Hindlimb muscle (tissue), 1 donor: ENCODE measurements at places on chromosomes 1 and 21.
A peak's percentile ranks its signal among the peaks of the same experiment; 100 is the strongest.

DNA sequence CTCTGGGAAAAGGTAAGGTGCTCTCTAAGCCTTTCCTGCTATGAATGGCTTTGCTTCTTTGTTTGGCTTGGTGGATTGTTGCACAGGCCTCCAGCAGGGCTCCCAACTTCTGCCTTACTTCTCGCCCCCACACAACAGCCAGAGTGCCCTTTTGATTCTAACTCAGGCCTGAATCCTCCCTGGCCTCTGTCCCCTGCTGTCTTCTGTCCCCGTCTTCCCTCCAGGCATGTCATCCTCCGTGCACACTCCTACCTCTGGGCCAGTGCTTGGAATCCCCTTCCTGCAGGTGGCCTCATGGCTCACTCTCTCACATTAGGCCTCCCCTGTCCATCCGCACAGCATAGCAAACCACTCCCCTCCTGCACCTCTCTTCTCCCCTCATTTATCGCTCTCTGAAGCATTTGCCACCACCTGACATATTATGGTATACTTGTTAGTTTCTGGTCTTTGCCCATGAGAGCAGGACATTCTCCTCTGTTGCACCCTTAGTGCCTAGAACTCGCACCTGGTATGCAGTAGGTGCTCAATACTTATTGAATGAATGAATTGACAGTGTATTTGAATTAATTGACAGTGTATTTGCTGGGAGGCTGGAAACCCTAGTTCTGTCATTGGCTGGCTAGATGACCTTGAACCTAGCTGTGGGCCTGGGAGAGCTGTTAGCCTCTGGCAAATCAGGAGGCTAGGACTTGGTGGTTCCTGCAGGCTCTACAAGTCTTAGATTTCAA is 2.9 kb downstream of the ZDHHC18 start:
- no peak for DNase-seq

DNA sequence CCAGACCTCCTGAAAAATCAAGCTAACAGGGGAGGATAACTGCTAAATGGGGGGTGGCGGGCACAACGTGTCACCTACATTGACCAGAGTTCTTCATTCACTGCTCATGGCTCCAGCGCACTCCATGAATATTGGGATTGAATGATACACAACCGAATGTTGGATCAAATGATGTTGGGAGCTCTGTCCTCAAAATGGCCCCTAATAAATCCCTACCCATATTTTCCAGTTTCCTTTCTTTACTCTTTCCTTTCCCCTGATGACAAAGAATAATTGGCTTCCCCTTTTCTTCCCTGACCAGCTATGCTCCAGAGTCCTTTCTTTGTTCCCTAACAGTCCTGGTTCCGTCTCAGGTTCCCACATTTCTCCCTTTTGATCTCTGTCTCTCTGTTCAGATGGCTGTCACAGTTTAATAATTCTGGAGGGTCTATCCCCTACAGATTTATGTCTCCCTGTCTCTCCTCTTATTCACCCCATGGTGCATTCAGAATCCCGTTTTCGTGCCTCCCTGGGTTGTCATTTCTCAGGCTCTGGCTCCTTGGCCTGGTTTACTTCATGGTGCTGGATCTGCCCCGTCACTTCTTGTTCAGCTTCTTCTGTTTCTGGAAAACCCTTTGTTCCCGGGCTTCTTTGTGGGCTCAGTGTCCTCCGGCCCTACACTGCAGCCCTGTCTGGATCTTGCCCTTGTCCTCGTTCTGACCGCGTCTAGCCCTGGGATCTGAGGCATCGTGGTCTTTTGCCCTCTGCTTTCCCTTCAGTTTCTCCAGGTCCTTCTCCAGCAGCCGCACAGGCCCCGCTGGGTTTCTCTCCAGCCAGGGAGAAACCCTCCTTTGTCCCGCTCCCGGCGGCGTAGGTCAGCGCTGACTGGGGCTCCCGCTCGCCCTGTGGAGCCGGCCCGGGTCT is 78.3 kb downstream of the NDUFS5 start:
- DNase-seq: no peak

DNA sequence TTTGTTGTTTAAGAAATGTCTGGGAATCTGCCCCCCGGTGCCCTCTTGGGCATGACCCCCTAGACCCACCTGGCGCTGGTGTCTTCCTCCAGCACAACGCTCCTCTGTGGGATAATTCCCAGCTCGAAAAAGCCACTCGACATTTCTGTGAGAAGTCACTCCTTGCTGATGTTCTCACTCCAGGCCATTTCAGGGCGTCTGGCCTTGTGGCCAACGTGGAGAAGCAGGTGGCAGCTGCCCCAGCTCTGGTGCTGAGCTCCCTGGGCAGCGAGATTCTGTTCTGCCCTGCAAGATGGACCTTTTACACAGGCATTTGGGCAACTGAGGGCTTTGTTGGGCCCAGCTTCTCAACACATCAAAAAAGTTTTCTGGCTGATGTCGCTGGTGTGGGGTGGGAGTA is 147.7 kb upstream of the WNT4 start:
- no peak for DNase-seq

GRCh38 chr1:26493267-26493666 is 21.0 kb downstream of the HMGN2 start:
- DNase-seq: no peak

- DNase-seq: no peak
Observed at GRCh38 chr1:7119156-7119555, 333.9 kb downstream of the CAMTA1 start.

- no peak for DNase-seq
Observed at GRCh38 chr1:78009836-78010235, 5.1 kb downstream of the DNAJB4 start.

- DNase-seq: peak; percentile 26
Observed at GRCh38 chr21:41166884-41167283, 1.1 kb upstream of the BACE2 start.

DNA sequence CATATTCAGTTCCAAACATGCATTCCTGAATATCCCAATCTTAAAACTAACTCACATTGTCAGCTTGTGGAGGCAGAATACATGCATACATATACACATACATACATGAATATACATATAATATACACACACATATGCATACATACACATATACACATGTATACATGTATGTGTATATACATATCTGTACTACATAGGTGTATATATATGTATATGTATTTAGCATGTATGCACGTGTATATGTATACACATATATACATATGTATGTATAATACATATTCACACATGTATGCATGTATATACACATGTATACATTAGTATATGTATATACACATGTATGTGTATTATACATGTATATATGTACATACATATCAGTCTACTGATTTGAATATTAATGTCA is 1.2 kb upstream of the ZNF691 start:
- no peak for DNase-seq

- DNase-seq: no peak
Observed at GRCh38 chr1:3539707-3540425, 71.4 kb downstream of the MEGF6 start.

DNA sequence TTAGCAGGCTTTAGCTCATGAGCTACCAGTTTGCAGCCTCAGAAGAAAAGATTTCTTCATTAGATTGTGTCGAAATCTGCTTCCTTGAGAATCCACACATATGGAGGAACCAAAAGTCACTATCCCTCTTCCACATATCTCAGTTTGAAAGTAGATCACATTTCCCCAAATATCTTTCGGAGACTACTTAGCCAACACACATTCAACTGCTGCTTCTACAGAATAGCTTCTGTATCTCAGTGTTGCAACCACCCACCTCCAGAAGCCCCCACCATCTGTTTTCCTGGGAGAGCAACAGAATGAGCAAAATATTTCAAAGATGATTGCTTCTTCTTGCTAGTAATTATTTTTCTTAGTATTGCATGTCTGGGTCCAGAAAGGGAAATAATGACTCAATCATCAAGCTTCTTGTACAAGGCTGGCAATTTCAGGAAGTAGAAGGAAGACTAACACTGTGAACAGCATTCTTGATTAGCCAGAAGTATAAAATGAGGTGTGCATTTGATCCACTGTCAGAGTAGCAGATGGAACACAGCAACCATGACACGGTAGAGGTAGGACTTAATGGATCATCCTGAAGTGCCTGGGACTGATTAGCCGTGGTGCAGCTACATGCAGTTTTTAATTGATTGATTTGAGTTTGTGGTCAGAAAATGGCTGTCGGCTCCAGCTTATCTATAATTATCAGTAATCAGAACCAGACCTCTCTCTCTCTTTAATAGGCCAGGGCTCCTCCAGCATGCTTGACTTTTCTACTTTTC is 24.9 kb downstream of the ZC3H11B start:
- DNase-seq: no peak

DNA sequence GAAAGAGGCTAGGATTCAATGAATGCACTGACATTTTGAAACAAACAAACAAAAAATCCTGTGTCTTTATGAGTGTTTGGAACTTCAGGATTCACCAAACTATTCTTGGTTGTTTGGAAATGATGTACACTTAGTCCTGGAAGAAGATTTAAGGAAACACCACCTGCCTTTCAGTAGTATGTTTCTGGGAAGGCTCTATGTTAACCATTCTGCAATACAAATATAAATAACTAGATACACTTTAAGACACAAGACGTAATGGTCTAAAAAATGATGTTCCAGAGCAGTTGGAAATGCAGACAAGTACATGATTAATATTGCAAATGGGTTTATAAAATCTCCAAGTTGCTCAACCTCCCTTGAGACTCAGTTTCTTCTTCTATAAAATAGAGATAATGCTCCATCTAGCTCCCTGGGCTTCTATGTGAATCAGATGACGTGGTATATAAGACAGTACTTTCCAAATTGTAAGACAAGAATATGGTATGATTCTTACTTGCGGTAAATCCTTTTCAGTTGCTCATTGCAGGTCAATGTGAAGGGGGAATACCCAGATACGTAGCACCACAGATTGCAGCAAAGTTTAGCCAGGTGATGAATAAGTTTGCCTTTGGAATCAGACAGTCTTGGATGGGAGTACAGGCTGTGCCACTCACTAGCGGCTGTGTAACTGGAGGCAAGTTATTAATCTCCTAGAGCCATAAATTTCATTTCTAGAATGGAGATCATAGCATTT is 224.8 kb upstream of the SGIP1 start:
- no peak for DNase-seq

- DNase-seq: no peak
Observed at GRCh38 chr1:174413632-174414031, 34.1 kb upstream of the GPR52 start.

DNA sequence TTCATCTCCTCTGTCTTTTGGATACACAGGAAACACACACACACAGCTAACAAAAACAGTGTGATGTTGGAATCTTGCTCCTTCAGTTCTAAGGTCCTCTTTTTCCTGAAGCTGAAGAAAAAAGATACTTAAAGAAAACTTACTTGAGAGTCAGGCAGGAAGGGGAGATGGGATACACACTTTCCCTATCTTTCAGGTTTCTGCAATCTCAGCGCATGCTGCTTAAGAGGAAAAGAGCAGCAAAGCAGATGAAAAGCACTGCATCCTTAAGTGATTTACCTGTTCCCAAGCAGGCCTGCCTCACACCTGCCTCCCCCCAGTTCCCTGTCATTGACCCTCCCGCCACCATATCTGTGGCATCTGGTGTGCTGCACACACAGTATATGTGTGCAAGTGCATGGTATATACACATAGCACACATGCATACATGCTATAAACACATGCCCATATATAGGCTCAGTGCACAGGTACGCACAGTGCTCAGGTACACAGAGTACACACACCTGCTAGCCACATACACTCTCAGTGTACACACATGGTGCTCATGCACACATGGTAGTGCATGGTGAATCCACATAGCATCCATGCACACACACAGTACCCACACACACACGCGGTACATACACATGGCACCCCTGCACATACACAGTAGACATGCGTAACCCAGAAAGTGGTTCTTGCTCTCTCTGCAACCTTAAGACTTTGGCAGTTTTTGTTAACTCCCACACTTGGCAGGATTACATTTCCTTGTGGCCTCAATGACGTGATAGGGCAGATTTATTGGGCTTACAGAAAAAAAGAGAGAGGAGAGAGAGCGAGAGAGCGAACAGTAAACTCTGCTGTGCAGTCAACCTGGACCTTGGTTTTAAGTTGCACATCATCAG is 166.9 kb downstream of the TOMM20 start:
- DNase-seq: no peak

DNA sequence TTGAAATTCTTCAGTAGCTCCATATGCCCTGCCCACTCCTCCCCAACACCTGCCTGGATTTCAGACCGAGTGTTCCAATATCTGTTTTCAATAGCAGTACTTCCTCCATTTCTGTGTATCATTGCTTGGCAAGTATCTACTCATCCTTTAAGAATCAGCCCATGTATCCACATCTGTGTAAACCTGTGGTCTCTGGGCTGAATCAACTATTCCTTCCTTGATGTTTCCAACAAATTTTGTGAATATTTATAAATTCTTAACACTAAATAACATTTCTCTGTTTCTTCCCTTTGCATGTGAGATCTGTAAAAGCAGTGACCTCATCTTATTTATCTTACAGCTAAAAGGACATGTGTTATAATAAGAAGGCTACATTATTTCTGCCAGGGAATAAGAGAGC is 26.0 kb upstream of the UAP1 start:
- DNase-seq: no peak

- no peak for DNase-seq
Observed at GRCh38 chr1:189274267-189274666, 1203.4 kb downstream of the BRINP3 start.

DNA sequence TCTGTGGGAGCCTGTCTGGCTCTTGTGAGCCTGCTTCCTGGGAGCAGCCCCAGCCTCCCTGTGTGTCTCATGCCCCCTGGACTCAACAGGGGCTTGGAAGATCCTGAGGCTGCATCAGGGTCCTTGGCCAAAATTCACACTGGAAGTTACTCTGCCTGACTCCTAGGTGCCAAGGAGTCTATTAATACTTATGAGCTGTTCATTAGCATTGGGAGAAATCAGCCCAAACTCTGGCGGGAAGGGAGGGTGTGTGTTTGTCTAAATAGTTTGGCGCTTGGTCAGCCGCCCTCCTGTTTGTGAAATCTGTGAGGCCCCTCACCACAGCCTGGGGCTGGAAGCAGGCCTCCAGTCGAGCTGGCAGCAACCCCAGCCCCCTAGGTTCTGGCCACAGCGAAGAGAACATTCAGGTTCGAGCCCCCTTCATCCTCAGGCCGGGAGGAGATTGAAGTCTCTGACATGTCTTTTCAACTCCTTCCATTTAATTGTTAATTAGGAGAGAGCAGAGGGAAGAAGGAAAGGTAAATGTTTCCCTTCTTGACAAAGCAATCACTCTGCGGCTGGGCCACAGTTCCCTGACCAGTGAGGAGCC is 82.1 kb upstream of the F3 start:
- no peak for DNase-seq

- DNase-seq: no peak
Observed at GRCh38 chr1:1168451-1169411, 4.9 kb upstream of the TTLL10 start.

GRCh38 chr1:16349847-16350406 is 2.4 kb downstream of the FBXO42 start:
- DNase-seq: no peak

- DNase-seq: peak; percentile 38
Observed at GRCh38 chr21:39444421-39445180, 977 bp downstream of the LCA5L start.

GRCh38 chr1:115188680-115189395 is 99.5 kb upstream of the TSPAN2 start:
- DNase-seq: no peak
